Colonic mucosa (tissue), 4 donors: ENCODE measurements at places on chromosomes 3 and 15. TPM values are rescaled to one million over a fixed set of nuclear protein-coding genes. Genes with fewer than 3 reads are reported as not detected.

The GP9 gene
- total RNA-seq = 0.37 TPM

The GABRA5 gene
- not detected for total RNA-seq

The ABI3BP gene
- total RNA-seq = 34.6 TPM

The KNG1 gene
- total RNA-seq = 1.2 TPM

The TEX9 gene
- total RNA-seq = 5.9 TPM

The TRPM1 gene
- total RNA-seq = not detected

The LRRC49 gene
- 2.4 TPM for total RNA-seq

The ZNF774 gene
- total RNA-seq = 13.9 TPM

The PLA2G4D gene
- 0.24 TPM for total RNA-seq

The OR5K4 gene
- not detected for total RNA-seq

The NDN gene
- 17.8 TPM for total RNA-seq

The ROPN1 gene
- total RNA-seq = 1.1 TPM

GRCh38 chr3:64741341-64741740 lies 53.5 kb upstream of the ADAMTS9 start:
- no peaks in the 10 kb centered on the region for H3K36me3 ChIP-seq
- H3K4me1 ChIP-seq = no peaks in the 10 kb centered on the region
- no peak overlapping the region for H3K4me3 ChIP-seq
- no peak for DNase-seq

GRCh38 chr3:197749315-197749600 lies 425 bp upstream of the FYTTD1 start:
- peaks cover 13% of the 10 kb centered on the region for H3K4me1 ChIP-seq
- no peaks in the 10 kb centered on the region for H3K27me3 ChIP-seq
- peak overlapping the region; percentile 74 for H3K4me3 ChIP-seq

- no peaks in the 10 kb centered on the region for H3K36me3 ChIP-seq
- no peak for DNase-seq
- no peak overlapping the region for H3K4me3 ChIP-seq
- no peak overlapping the region for H3K27ac ChIP-seq
- H3K27me3 ChIP-seq = no peaks in the 10 kb centered on the region
Measured at GRCh38 chr15:67026610-67026967, 38.8 kb upstream of the SMAD3 start.

DNA sequence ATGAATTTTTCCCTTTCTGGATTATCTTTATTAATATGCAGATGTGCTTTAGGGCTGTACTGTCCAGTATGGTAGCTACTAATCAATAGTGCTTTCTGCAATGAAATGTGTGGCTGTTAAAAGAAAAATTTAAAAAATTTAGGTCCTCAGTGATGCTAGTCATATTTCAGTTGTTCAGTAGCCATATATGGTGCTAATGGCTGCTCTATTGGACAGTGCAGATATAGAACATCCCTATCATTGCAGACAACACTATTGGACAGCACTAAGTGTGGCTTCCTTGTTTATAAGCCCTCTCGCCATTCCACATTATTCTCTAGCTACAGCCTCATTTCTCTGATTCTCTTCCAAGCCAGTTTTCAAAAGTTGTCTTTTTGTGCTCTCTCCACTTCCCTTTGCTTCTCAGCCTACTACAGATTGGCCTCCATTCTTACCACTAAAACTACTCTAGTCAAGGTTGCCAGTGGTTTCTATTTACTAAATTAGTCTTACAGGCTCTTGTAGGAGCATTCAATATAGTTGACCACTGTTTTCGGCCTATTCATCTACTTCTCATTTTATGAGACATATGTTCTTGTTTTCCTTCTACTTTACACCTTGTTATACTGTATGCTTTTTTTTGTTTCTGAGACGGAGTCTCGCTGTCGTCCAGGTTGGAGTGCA lies 9.5 kb downstream of the MAPK6 start:
- no peak for DNase-seq
- H3K27me3 ChIP-seq = no peaks in the 10 kb centered on the region
- H3K36me3 ChIP-seq = no peaks in the 10 kb centered on the region
- H3K4me3 ChIP-seq = no peak overlapping the region

- no peak overlapping the region for H3K27ac ChIP-seq
- H3K36me3 ChIP-seq = no peaks in the 10 kb centered on the region
- H3K4me3 ChIP-seq = no peak overlapping the region
- H3K27me3 ChIP-seq = no peaks in the 10 kb centered on the region
- H3K4me1 ChIP-seq = no peaks in the 10 kb centered on the region
Measured at GRCh38 chr3:170323331-170323730, 34.2 kb upstream of the SKIL start.

DNA sequence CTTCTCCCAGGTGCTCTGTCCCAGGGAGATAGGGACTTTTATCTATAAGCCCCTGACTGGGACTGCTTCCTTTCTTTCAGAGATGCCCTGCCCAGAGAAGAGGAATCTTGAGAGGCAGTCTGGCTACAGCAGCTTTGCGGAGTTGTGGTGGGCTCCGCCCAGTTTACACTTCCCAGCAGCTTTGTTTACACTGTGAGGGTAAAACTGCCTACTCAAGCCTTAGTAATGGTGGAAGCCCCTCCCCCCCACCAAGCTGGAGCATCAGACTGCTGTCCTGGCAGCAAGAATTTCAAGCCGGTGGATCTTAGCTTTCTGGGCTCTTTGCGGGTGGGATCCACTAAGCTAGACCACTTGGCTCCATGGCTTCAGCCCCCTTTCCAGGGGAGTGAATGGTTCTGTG lies 253.8 kb upstream of the ARL6 start:
- no peaks in the 10 kb centered on the region for H3K27me3 ChIP-seq
- peak; percentile 52 for DNase-seq
- H3K4me1 ChIP-seq = no peaks in the 10 kb centered on the region

DNA sequence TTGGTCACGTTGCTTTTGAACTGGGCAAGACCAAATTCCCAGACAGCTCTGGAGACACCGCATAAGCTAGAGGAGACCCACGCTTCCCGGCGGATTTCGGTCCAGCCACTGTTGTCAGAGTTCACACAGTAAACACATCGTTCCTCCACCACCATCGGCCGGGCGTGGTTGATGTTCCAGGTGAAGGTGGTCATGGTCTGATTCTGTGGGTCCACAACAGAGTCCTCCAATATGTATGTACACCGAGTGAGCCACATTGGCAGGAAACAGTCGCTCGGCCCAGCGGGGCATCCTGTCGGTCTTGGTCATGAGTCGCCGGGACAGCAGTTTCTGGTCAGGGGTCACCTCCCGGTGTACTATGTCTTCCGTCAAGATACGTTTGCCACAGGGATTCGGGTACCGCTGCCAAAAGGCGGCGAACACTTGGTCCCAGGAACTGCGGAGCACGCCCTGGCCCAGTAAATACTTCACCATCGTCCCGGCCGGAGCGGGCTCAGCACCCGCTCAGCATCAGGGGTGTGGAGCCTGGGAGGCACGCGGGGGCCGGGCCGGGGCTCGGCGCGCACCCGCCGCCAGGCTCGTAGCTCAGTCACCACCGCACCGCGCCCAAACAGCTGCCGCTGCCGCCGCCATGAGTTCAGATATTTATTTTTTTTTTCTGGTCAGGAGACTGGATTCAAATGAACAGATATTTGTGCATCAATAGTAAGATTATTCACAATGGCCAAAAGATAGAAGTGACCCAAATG lies 36.7 kb upstream of the NANOGP8 start:
- H3K4me3 ChIP-seq = no peak overlapping the region
- H3K36me3 ChIP-seq = no peaks in the 10 kb centered on the region
- no peaks in the 10 kb centered on the region for H3K27me3 ChIP-seq
- no peak overlapping the region for H3K27ac ChIP-seq

DNA sequence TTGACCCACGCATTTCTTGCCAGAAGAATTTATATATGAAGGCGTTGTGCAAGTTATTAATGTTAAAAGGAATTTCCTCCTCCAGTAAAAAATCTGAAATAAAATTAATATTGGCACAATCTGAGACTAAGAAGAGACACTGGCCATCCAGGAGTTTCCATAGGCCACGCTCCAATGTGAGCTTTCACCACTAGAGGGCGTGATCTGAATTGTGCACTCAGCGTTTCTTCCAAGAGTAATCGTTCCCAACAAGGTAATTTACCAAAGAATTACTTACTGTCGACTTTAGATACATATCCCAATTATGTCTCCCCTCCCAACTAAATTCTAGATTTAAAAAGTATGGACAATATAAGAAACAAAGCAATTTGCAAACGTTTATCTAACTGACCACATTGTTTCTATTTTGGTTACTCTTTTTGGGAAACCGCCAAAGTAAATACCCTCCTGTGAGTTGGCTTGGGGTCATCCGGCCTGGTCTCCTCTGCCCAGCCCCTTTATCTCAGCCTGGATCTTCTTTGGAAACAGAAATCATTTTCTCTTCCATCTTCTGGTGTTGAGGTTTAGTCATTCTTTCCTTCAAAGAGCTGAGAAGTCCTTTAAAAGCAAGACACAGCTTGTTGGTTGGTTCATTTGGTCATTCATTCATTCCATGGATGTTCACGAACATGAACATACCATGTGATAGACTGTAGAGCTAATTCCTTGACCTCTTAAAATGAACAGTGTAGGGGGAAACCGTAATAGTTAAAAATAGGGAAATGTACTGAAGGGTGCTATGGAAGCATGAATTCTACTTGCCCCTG lies 26.2 kb downstream of the POLR2M start:
- H3K36me3 ChIP-seq = no peaks in the 10 kb centered on the region
- DNase-seq = peak; percentile 64
- H3K27me3 ChIP-seq = no peaks in the 10 kb centered on the region
- H3K4me1 ChIP-seq = peaks cover 5% of the 10 kb centered on the region
- H3K4me3 ChIP-seq = no peak overlapping the region

DNA sequence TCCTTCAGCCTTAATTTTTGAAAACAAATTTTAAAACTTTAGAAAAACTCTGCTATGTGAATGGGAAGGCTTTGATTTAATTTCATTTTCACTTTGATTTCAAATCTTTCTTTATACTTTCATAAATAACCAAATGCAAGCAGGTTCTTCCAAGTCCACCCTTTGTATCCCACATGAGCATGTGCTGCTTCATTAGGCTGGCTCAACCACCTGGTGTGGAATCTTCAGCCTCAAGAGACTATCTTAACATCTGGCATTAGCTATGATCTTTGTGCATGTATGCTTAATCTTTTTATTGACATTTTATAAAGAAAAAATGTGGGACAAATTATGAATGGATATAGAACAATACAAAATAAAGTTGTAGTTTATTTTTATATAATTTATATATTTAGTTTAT lies 81.8 kb upstream of the MLF1 start:
- H3K36me3 ChIP-seq = no peaks in the 10 kb centered on the region
- H3K27ac ChIP-seq = no peak overlapping the region
- H3K4me3 ChIP-seq = no peak overlapping the region
- no peaks in the 10 kb centered on the region for H3K4me1 ChIP-seq
- no peaks in the 10 kb centered on the region for H3K27me3 ChIP-seq
- no peak for DNase-seq

- H3K4me1 ChIP-seq = no peaks in the 10 kb centered on the region
- H3K27me3 ChIP-seq = no peaks in the 10 kb centered on the region
- DNase-seq = no peak
- H3K4me3 ChIP-seq = no peak overlapping the region
- H3K36me3 ChIP-seq = no peaks in the 10 kb centered on the region
- H3K27ac ChIP-seq = no peak overlapping the region
Measured at GRCh38 chr3:171192176-171192854, 165.8 kb upstream of the SLC2A2 start.

DNA sequence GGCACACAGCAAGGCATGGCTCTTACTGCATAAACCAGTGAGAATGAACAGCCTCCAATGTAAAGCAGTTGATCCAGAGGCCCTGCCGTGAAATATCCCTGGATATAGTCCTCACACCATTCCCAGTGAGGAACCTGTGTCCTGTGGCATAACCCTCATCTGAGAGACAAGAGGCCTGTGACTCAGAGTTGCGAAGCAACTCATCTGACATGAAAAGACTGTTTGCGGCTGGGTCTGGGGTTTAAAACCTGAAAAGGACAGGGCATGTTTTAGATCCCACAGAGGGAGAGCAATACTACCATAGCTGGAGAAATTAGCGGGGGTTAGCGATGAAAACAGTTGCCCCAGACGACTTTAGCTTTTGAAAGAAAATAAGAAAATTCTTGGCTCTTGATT lies 165.3 kb upstream of the BHLHE40 start:
- no peak overlapping the region for H3K27ac ChIP-seq
- H3K27me3 ChIP-seq = no peaks in the 10 kb centered on the region
- H3K4me3 ChIP-seq = no peak overlapping the region
- no peaks in the 10 kb centered on the region for H3K36me3 ChIP-seq

- H3K4me3 ChIP-seq = peak overlapping the region; percentile 99
- H3K36me3 ChIP-seq = no peaks in the 10 kb centered on the region
- peak; percentile 65 for DNase-seq
- no peaks in the 10 kb centered on the region for H3K4me1 ChIP-seq
- no peaks in the 10 kb centered on the region for H3K27me3 ChIP-seq
Measured at GRCh38 chr3:5188419-5189221, 1.1 kb downstream of the EDEM1 start.

GRCh38 chr3:45968149-45968548 lies 24.9 kb downstream of the CXCR6 start:
- no peak overlapping the region for H3K27ac ChIP-seq
- no peak overlapping the region for H3K4me3 ChIP-seq

- H3K27ac ChIP-seq = peak overlapping the region; percentile 32
- no peaks in the 10 kb centered on the region for H3K36me3 ChIP-seq
- DNase-seq = no peak
- H3K4me1 ChIP-seq = no peaks in the 10 kb centered on the region
- no peak overlapping the region for H3K4me3 ChIP-seq
Measured at GRCh38 chr3:119630128-119630879, 30.1 kb downstream of the POPDC2 start.
